ENCODE measurements at places on chromosomes 4 and X.
A peak's percentile ranks its signal among the peaks of the same experiment; 100 is the strongest.

GRCh38 chrX:69289046-69289792 lies 124.0 kb upstream of the PJA1 start:
- DNase-seq, result no peak

GRCh38 chr4:76341063-76341462 lies 34.5 kb downstream of the STBD1 start:
- no peak for DNase-seq

GRCh38 chr4:10101671-10102473 lies 14.7 kb downstream of the WDR1 start:
- DNase-seq, result no peak

- peak; percentile 77 for DNase-seq
Measured at GRCh38 chr4:26074712-26075430, 160.9 kb downstream of the SMIM20 start.

DNA sequence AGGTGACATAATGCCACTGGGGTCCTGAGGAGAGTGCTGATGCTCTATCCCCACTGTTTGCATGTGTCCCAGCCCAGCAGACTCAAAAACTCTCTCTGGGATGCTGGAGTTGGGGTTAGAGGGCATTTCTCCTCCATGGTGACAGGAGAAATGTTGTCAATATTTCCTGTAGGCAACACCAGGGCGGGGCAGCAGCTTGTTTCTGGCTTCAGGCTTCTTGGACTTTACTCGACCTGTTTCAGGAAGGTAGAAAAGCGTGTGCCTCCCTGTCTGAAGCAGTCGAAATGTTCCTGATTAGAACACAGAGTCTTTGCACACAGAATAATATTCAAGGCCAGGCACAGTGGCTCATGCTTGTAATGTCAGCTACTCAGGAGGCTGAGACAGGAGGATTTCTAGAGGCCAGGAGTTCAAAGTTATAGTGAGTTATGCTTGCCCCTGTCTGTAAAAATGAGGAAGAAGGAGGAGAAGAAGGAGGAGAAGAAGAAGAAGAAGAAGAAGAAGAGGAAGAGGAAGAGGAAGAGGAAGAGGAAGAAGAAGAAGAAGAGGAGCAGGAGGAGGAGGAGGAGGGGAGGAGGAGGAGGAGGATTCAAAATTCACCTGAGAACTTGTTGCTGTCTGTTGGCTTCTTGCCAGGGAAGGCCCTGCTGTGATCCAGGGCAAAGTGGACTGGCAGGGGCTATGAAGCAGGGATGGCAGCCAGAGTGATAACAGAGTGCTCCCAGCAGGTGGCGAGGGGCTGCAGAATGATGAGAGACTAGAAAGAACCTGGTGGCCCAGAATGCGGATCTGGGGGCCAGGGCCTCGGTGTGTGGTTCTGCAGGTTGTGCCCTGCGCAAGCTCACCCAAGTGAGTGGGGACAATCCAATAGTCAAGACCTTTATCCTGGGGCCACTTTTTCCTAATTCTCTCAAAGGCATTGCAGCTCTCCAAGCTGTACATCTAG lies 82.9 kb downstream of the RTL5 start:
- no peak for DNase-seq

GRCh38 chrX:68847172-68847571 lies 18.4 kb downstream of the EFNB1 start:
- no peak for DNase-seq

GRCh38 chr4:69124941-69125340 lies 28.7 kb downstream of the UGT2B7 start:
- DNase-seq, result no peak

- DNase-seq, result no peak
Measured at GRCh38 chr4:69991016-69991415, 4.8 kb upstream of the STATH start.

GRCh38 chr4:3531318-3531878 lies 824 bp downstream of the LRPAP1 start:
- no peak for DNase-seq

DNA sequence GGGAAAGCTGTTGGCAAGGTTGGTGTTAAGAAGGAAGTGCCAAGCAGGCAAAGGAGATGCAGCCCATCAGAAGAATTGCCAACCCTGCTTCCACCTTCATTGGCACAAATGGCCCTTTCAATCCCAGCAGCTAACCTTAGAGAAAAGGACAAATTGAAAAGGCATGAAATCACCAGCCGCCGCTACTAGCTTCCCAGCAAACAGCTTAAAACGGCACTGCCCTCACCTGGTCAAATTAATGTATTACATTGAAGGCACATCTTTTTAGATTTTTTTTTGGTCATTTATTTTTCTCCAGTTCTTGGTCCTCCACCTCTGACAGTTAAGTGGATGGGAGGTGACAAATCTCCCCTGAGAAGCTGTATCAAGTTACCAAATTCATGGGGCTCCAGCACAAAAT lies 51.0 kb upstream of the NHSL2 start:
- DNase-seq, result peak; percentile 12

DNA sequence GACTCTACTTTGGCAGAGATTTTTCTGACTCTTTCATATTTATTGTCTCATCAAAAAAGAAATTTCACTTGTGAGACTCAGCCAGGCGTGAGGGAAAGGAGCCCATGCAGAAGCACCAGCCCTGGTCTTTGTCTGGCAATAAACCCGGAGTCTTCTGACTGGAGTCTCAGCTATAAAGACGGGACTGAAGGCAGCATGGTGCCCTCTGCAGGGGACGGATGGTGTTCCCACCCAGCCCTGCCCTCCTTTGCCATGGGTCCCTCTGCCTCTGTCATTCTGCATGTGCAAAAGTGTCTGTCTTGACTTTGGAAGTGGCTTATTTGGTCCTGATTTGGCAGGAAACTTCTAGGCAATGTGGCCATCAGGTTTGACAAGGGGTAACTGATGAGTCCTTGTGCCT lies 14.2 kb downstream of the ZNF185 start:
- DNase-seq, result no peak

DNA sequence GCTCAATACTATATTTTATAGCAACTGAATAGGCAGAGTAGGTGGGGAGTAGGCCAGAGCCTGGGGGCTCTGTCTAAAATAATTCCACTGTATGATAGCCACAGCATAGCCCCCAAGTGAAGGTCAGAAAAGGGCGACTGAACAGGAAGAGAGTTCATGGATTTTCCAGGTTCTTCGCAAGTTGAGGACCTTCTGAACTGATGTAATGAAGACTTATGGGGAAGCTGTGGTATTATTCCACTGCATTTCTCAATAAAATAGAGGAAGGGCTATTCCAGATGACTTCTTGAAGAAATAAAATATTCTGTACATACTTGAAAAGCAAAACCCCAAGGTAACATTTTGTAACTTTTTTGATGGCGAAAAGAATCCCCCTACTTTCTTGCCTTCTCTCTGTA lies 231.4 kb upstream of the GPC4 start:
- DNase-seq, result no peak

DNA sequence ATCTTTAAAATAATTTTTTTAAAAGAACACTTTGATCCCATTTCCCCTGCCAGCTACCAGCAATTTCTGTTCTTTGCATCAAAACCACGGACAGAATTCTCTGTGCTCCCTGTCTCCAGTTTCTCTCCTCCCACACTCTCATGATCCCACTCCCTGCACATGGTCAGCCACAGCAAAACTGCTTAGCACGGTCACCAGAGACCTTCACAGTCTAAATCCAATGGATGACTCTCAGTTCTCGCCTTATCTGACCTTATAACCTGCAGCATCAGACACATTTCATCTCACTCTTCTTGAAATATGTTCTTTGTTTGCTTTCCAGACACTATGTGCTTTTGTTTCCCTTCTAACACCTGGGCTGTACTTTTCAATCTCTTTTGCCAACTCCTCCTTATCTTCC lies 131.5 kb downstream of the NR3C2 start:
- no peak for DNase-seq

GRCh38 chr4:139312552-139313332 lies 10.5 kb upstream of the NDUFC1 start:
- no peak for DNase-seq

DNA sequence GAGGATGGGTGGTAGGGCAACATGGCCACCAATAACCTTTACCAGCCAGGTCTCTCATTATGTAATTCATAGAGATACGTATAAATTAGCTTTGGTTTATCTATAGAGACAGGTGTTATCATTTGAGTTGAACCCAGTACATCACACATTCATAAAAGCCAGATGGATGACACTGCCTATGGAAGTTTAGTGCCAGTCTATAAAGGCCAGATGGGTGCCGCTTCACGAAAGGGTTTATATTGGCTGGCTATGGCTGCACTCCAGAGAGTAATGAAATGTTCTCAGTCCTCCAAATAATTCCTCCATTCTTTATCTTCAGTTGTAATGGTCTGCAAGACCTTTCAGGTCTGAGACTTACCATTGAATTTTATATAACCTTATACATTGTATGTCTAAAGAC lies 331.9 kb upstream of the NR3C2 start:
- DNase-seq, result no peak

DNA sequence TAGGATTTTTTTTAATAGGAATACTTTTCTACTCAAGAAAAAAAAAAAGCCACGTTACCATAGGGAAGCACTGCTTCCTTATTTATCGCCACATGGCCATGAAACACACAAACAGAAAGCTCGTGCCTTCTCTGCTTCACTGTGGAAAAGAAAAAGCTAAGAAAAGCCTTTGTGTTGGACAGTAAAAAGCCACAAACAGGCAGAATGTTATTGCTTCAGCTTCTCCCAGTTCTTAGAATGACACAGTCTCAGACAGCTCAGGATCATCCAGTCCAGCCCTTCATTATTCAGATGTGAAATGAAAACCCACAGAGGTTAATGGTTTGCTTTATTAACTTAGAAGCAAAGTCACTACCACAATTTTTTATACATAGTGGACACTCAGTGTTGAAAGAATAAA lies 181.6 kb upstream of the NOCT start:
- DNase-seq, result no peak

DNA sequence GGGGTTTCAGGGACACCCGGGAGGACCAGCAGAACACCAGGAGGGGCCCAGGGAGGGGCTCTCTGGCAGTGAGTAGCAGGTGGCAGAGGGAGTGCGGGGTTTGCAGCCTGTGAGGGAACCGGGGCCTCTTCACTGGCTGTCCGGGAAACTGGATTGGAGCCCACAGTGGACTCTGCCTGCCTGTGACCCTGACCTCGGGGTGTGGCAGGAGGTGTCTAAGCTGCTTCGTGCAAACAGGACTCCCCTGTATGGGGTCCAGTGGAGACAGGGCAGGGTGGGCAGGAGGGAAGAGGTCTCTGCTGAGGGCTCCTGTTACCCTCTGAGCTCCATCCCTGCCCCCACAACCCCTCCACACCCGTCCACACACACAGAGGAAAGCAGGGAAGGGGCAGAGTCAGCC lies 50.1 kb downstream of the FAM53A start:
- no peak for DNase-seq
